HFFc6 (cell line): ENCODE measurements at places on chromosomes 7 and 10. TPM values are rescaled to one million over a fixed set of nuclear protein-coding genes. Genes with fewer than 3 reads are reported as not detected.

Gene LAMB1
- total RNA-seq: 128 and 130 TPM in 2 replicates

Gene ABCB1
- total RNA-seq: 5.0 to 6.3 TPM (median 5.8 TPM) in 3 replicates

Gene CRYGN
- total RNA-seq: not detected in 3 replicates

Gene EVX1
- total RNA-seq: not detected in 3 replicates

Gene SPDYE17
- total RNA-seq: not detected in 2 replicates

Gene SAMD9L
- total RNA-seq: 3.5 to 8.0 TPM (median 5.0 TPM) in 3 replicates

Gene CNOT4
- 22.7 to 24.5 TPM (median 24.4 TPM) in 3 replicates for total RNA-seq

Gene PUS7
- total RNA-seq: 16.8 to 18.9 TPM (median 17.2 TPM) in 3 replicates

Gene IMPDH1
- total RNA-seq: 96.6 to 109 TPM (median 103 TPM) in 3 replicates

Gene VWA2
- total RNA-seq: not detected in 2 replicates
